ENCODE measurements at places on chromosomes 1 and 21. TPM values are rescaled to one million over a fixed set of nuclear protein-coding genes. Genes with fewer than 3 reads are reported as not detected.

The NUP210L gene
- total RNA-seq = not detected

The TLCD4 gene
- not detected for total RNA-seq

The NUDC gene
- 88.8 TPM for total RNA-seq

The GSTM3 gene
- total RNA-seq = 2.1 TPM

The ATP1B1 gene
- total RNA-seq = 4.0 TPM

The CDA gene
- not detected for total RNA-seq

The SFN gene
- total RNA-seq = 0.73 TPM

- H3K4me3 ChIP-seq = no peak overlapping the region
- H3K27ac ChIP-seq = no peak overlapping the region
- H3K4me1 ChIP-seq = no peaks in the 10 kb centered on the region
- H3K27me3 ChIP-seq = no peaks in the 10 kb centered on the region
Measured at GRCh38 chr1:236209713-236210112, 67.4 kb downstream of the GPR137B start.

DNA sequence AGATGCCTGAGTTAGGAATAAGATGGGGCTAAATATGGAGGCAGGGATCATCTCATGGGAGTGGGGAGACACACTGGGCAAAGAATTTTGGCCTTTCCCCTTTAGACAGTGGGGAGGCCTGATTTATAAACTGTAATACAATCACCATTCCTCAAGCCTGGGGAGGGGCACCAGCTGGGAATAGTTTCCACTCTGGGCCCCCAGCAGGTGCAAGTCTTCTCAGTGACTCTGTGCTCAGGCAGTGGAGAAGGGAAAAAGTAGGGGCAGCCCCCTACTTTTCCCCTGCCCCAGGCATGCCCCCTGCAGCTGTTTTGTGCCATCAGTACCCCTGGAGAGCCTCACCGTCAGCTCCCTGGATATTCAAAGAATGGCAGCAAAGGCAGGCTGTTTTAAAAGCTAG is 19.1 kb downstream of the COA7 start:
- H3K36me3 ChIP-seq = peaks cover 7% of the 10 kb centered on the region
- no peak for DNase-seq
- H3K4me1 ChIP-seq = peaks cover 18% of the 10 kb centered on the region
- H3K4me3 ChIP-seq = no peak overlapping the region
- H3K27me3 ChIP-seq = no peaks in the 10 kb centered on the region
- H3K27ac ChIP-seq = no peak overlapping the region

DNA sequence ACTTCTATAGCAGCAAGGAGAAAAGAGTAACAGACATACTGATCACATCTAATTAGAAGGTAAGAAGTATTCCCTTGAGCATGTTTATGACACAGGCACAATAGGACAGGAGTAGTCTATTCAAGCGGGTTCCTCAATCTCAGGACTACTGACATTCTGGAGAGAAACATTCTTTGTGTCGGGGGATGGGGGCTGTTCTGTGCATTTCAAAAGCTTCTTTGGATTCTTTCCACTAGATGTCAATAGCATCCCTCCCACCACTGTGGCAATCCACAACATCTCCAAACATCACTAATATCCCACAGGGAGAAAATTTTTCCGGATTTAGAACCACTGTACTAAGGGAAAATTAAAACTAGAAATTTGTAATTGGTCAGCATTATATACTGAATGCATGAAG is 56.9 kb downstream of the ADAMTS5 start:
- H3K4me1 ChIP-seq = no peaks in the 10 kb centered on the region
- H3K36me3 ChIP-seq = no peaks in the 10 kb centered on the region

GRCh38 chr1:245361065-245361464 is 206.3 kb downstream of the KIF26B start:
- no peaks in the 10 kb centered on the region for H3K4me1 ChIP-seq
- DNase-seq = no peak
- peaks cover 7% of the 10 kb centered on the region for H3K27me3 ChIP-seq
- no peak overlapping the region for H3K27ac ChIP-seq

- no peak overlapping the region for H3K27ac ChIP-seq
- no peak for DNase-seq
- no peaks in the 10 kb centered on the region for H3K36me3 ChIP-seq
- H3K4me3 ChIP-seq = no peak overlapping the region
Measured at GRCh38 chr1:213331631-213332175, 280.7 kb downstream of the RPS6KC1 start.

DNA sequence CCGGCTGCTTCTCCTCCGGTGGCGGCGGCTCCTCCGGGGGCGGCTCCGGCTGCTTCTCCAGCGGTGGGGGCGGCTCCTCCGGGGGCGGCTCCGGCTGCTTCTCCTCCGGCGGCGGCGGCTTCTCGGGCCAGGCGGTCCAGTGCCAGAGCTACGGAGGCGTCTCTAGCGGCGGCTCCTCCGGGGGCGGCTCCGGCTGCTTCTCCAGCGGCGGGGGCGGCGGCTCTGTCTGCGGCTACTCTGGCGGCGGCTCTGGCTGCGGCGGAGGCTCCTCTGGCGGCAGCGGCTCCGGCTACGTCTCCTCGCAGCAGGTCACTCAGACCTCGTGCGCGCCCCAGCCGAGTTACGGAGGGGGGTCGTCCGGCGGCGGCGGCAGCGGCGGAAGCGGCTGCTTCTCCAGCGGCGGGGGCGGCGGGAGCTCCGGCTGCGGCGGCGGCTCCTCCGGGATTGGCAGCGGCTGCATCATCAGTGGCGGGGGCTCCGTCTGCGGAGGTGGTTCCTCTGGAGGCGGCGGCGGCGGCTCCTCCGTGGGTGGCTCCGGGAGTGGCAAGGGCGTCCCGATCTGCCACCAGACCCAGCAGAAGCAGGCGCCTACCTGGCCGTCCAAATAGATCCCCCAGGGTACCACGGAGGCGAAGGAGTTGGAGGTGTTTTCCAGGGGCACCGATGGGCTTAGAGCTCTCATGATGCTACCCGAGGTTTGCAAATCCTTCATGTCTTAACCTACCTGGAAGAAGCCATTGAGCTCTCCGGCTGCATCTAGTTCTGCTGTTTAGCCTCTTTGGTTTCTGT is 2.0 kb downstream of the LORICRIN start:
- H3K4me1 ChIP-seq = peaks cover 18% of the 10 kb centered on the region
- no peaks in the 10 kb centered on the region for H3K36me3 ChIP-seq
- no peak overlapping the region for H3K4me3 ChIP-seq
- no peak for DNase-seq

GRCh38 chr1:220342853-220343252 is 70.6 kb upstream of the RAB3GAP2 start:
- H3K4me3 ChIP-seq = no peak overlapping the region
- no peaks in the 10 kb centered on the region for H3K36me3 ChIP-seq
- H3K4me1 ChIP-seq = no peaks in the 10 kb centered on the region
- H3K27me3 ChIP-seq = peaks cover 10% of the 10 kb centered on the region
- no peak for DNase-seq
- no peak overlapping the region for H3K27ac ChIP-seq

GRCh38 chr1:218863987-218864386 is 309.7 kb upstream of the LYPLAL1 start:
- no peaks in the 10 kb centered on the region for H3K4me1 ChIP-seq
- H3K27ac ChIP-seq = no peak overlapping the region
- no peak overlapping the region for H3K4me3 ChIP-seq
- DNase-seq = no peak
- no peaks in the 10 kb centered on the region for H3K36me3 ChIP-seq

DNA sequence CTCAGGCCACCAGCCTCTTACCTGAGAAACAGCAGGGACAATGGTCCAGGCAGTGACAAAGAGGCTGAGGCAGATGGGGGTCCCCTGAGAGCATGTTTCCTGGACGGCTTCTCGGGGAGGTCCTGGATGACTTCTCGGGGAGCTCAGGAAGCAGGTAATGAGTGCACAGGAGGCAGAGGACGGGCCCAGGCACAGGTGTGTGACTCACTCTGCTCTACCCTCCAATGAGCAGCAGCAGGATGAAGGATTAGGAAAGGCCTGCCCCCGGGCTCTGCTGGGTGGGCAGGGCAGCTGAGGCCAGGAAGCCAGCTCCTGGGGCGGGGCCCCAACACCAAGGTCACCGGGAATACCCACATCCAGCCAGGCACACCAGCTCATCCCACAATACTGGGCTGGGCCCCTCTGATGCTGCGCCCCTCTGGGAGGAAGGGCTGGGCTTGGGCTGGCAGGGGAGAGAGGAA is 17.2 kb upstream of the PTAFR start:
- H3K27ac ChIP-seq = no peak overlapping the region
- peaks cover 26% of the 10 kb centered on the region for H3K36me3 ChIP-seq
- no peak for DNase-seq
- H3K4me3 ChIP-seq = no peak overlapping the region
- H3K4me1 ChIP-seq = peaks cover 27% of the 10 kb centered on the region
- peaks cover 8% of the 10 kb centered on the region for H3K27me3 ChIP-seq

DNA sequence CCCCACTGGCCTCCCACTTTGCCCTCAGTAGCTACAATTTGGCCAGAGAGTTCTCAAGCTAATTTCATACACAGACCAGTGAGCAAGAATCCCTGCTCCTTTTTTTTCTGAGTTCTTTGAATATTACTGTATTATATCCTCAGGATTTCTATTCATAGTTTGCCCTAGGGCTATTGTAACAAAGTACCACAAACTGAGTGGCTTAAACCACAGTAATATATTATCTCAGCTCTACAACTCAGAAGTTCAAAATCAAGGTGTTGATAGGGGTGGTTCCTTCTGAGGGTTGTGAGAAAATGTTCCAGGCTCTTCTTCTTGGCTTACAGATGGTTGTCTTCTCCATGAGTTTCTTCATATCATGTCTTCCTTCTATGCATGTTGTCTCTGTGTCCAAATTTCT is 289.4 kb upstream of the ESRRG start:
- no peak overlapping the region for H3K4me3 ChIP-seq
- H3K27me3 ChIP-seq = no peaks in the 10 kb centered on the region
- no peak overlapping the region for H3K27ac ChIP-seq
- H3K36me3 ChIP-seq = no peaks in the 10 kb centered on the region
- DNase-seq = no peak

DNA sequence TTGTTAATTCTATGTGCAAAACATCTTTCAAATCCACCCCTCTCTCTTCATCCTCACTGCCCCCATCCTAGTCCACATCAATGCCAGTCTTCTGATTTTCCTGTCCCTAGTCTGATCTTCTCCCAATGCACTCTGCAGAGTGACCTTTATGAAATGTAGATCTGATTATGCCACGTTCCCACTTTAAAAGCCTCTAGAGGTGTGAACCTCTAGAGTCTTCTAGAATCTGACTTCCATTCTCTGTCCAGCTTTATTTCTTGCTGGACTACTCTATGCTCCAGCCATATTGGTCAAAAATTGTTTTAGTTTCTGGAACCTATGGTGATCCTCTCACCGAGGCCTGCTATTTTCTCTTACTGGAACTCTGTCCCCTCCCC is 32.5 kb downstream of the ZNF648 start:
- peaks cover 12% of the 10 kb centered on the region for H3K4me1 ChIP-seq
- H3K27ac ChIP-seq = peak overlapping the region; percentile 99
- peaks cover 3% of the 10 kb centered on the region for H3K36me3 ChIP-seq
- no peak for DNase-seq

- peaks cover 66% of the 10 kb centered on the region for H3K27me3 ChIP-seq
- H3K4me3 ChIP-seq = no peak overlapping the region
- peak overlapping the region; percentile 2 for H3K27ac ChIP-seq
- no peak for DNase-seq
- peaks cover 18% of the 10 kb centered on the region for H3K4me1 ChIP-seq
- no peaks in the 10 kb centered on the region for H3K36me3 ChIP-seq
Measured at GRCh38 chr1:153260585-153261280, 1.2 kb downstream of the LORICRIN start.

DNA sequence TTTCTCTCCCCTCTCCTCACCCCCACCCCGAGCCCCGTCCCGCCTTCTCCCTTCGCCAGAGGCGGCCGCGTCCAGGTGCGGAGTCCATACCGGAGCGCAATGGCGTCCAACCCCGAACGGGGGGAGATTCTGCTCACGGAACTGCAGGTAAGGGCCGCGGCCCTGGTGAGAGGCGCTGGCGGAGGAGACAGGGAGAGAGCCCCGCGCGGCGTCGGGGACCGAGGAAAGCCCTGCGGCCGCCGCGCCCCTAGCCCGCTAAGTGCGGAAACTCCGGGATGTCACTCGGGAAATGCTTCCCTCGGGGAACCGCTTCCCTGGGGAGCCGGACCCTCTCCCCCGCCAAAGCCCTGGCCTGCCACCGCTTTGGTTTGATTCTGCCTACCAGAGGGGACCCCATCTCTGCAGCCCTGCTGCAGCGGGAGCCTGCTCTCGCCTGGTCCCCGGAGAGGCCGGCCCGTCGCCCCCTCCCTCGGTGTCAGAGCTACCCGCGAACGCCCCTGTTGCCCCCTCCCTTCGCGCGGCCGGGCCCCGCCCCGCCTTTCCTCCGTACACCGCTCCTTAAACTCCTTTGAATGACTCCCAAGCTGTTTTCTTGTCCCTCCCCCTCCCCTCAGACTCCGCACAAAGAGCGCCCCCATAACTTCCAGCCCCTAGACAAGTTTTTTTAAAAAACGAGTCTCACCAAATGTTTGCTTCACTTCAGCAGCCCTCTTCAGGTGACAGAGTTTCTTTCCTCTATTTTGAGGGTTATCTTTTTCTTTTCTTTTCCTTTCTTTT is 597 bp downstream of the PKN2 start:
- H3K27me3 ChIP-seq = peaks cover 3% of the 10 kb centered on the region
- peak overlapping the region; percentile 97 for H3K27ac ChIP-seq
- H3K4me3 ChIP-seq = peak overlapping the region; percentile 92
- peaks cover 6% of the 10 kb centered on the region for H3K36me3 ChIP-seq

- H3K27ac ChIP-seq = peak overlapping the region; percentile 18
- peaks cover 25% of the 10 kb centered on the region for H3K4me1 ChIP-seq
- peaks cover 3% of the 10 kb centered on the region for H3K27me3 ChIP-seq
- H3K4me3 ChIP-seq = no peak overlapping the region
Measured at GRCh38 chr1:201791779-201792173, 37.2 kb upstream of the IPO9 start.

DNA sequence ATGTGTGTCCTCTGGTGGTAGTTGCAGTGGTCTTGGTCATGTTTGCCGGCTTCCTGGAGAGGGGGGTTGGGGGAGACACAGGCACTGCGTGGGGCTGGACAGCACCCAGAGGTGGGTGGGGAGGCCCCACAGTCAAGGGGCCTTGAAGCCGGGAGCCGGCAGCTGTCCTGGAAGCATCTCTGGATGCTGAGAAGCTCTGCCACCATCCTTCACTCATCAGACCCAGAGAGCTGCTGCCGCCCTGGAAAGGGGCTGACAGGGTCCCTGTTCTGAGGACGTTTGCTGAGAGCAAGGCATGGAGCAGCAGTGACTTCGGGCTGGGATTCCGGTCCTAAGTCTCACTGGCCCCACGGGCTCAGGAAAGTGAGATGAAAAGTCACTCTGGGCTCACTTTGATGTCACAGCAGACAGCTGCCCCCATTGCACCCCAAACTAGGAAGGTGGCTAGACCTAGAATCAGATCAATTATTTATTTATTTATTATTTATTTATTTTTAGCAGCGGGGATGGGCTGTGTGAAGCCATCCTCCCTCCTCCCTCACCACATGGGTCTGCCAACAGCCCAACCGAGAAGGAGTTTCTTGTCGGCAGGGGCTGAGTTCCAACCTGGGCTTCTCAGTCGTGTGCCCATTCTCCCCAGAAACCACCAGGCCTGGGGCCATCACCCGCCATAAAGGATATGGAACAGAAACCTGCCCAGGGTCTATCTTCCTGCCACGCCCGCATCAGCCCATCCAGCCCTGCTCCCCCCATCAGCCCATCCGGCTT is 547.4 kb downstream of the PTPRU start:
- no peak overlapping the region for H3K4me3 ChIP-seq
- H3K4me1 ChIP-seq = no peaks in the 10 kb centered on the region
- no peaks in the 10 kb centered on the region for H3K36me3 ChIP-seq
